ENCODE measurements at places on chromosomes 6 and 20.

GRCh38 chr20:50017576-50018248 lies 34.9 kb downstream of the SNAI1 start:
- no peak for DNase-seq

GRCh38 chr6:125519367-125519766 lies 217.6 kb upstream of the HDDC2 start:
- DNase-seq, result no peak

DNA sequence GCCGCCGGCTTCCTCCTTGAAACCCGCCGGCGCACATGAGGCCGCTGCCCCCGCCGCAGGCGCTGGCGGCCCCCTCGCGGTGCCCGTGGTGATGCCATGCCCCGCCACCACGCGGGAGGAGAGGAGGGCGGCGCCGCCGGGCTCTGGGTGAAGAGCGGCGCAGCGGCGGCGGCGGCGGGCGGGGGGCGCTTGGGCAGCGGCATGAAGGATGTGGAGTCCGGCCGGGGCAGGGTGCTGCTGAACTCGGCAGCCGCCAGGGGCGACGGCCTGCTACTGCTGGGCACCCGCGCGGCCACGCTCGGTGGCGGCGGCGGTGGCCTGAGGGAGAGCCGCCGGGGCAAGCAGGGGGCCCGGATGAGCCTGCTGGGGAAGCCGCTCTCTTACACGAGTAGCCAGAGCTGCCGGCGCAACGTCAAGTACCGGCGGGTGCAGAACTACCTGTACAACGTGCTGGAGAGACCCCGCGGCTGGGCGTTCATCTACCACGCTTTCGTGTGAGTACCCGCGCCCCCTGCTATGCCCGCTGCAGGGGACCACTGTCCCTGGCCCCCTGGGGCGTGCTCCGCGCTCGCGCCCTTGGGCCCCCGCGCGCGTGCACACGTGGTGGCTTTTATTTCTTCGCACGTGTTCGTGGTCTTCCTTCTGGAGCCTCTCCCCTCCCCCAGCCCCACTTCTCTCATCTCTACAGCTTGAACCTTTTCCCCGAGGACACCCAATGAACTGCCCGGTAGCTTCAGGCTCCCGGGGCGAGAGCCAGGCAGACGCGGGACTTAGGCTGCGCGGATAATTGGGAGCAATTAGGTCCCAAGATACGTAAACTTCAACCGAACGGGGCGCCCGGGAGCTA lies 453 bp downstream of the KCNQ5 start:
- no peak for DNase-seq

DNA sequence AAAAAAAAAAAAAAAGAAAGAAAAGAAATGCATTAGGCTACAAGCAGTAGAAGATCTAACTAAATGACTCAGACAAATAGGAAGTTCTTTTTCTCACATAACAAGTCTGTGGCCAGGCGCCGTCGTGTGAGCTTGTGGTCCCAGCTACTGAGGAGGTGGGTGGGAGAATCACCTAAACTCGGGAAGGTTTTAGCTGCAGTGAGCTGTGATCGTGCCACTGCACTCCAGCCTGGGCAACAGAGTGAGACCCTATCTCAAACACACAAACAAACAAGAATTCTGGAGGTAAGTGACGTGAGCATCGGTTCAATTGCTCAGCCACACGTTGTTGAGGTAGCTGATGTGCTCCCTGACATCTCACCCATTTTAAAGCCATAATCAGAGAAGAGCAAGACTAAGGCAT lies 37.9 kb upstream of the SLC23A2 start:
- DNase-seq, result peak; percentile 2

GRCh38 chr6:12679341-12679740 lies 37.2 kb upstream of the PHACTR1 start:
- DNase-seq, result no peak

DNA sequence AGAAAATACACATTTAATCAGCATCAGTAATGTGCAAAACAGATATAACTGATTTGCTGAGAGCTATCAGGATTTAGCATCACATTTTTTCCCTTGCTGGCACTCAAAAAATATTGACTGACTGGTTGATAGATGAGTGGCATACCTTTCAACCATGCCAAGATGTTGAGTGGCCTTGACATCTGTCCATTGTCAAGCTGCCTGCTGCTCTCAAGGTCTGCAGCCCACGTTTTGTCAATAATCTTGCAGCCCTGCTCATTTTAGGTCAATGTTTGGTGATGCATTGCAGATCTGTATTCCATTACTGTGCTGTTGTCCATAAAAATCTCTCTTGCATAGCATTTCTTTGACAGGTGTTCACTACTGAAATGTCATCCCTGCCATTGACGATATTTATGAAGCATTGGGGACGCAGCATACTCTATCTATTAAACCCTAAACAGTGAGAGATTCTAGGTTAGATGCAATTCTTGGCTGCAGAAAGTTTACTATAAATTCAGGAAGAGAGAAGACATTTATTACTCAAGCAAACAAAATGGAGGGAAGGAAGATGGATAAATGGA lies 111.6 kb downstream of the BFSP1 start:
- no peak for DNase-seq

GRCh38 chr6:166600931-166601330 lies 14.5 kb upstream of the RAMACL start:
- no peak for DNase-seq

GRCh38 chr20:6122873-6123648 lies at the start of gene FERMT1:
TSS of gene FERMT1 (minus strand) at chr20:6123030. CDS start at chr20:6119554, 3,476 bp downstream.
- no peak for DNase-seq

DNA sequence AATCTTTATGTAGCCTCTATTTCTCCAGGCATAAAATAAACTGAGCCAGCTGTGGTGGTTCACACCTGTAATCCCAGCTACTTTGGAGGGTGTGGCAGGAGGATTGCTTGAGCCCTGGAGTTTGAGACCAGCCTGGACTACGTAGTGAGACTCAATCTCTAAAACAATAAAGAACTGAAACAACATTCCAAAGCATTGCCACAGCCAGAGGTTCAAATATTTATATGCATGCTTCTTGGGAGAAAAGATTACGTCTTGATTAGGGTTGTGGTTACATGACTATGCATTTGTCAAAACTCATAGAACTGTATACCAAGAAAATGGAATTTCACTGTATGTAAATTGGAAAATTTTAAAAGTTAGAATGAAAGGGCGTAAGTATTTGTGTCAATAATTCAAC lies 27.7 kb upstream of the PAX1 start:
- no peak for DNase-seq

DNA sequence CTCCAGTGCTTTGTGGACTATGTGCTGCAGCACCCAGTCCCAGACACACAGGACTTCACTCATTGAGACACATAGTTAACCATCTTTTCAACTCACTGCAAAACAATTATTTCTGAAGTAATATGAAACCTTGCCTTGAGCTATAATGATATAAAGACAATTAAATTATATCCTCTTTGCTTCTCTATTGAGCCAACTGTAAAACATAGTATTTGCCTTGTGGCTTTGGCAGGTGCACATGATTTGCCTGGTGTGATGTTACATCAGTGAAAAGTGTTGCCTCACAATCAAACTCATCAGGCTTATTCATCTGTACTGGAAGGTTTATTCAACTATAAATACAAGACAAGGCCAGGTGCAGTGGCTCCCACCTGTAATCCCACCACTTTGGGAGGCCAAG lies 80.6 kb downstream of the NCOA7 start:
- no peak for DNase-seq

DNA sequence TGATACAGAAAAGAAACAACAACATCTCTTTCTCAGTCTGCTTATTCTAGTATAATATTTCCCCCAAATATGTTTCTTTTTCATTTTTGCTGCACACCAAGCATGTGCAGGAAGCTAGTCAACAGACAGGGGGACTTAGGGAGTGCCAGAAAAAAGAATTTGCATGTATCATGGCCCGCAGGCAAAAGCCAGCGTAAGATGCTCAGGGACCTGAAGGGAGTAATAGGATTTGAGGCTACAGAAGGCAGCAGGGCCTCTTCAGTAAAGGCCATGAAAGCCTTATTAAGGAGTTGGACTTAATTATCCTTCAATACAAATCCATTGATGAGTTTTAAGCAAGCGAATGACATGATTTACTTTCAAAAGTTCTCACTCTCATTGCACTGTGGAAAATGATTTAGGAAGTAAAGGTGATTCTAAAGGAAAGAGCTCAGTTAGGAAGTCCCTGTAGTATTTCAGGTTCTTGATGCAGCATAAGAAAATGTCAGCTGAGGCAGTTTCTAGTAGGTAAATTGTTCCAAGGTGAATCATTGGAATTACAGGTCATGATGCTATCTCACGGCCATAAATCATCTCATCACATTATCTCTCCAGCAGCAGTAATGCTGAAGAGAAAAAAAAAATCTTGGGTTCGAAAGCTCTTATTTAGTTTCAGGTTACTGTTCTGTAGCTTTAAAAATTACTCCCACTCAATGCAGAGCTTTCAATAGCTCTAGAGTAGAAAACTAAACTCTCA lies 94.8 kb downstream of the PTCHD4 start:
- DNase-seq, result no peak

DNA sequence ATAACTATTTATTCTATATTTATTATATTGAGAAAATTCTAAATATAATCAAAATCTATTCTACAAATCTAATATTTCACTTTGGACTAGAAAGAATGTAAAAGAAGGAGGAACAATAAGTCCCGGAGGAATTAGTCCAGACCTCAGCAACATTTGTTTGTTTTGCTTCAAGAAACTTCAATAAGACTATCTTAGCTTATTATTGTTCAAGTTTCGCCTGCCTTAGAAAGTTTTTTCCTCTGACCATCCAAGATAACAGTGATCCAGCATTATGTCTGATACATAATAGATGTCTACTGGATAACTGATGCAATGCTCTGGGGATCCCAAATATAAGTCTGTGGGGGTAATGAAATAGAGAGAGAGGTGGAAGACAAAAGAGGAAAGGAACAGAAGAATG lies 28.7 kb upstream of the NT5E start:
- DNase-seq, result no peak

- no peak for DNase-seq
These were observed 59.1 kb upstream of the C20orf144 start for GRCh38 chr20:33602826-33603590.

DNA sequence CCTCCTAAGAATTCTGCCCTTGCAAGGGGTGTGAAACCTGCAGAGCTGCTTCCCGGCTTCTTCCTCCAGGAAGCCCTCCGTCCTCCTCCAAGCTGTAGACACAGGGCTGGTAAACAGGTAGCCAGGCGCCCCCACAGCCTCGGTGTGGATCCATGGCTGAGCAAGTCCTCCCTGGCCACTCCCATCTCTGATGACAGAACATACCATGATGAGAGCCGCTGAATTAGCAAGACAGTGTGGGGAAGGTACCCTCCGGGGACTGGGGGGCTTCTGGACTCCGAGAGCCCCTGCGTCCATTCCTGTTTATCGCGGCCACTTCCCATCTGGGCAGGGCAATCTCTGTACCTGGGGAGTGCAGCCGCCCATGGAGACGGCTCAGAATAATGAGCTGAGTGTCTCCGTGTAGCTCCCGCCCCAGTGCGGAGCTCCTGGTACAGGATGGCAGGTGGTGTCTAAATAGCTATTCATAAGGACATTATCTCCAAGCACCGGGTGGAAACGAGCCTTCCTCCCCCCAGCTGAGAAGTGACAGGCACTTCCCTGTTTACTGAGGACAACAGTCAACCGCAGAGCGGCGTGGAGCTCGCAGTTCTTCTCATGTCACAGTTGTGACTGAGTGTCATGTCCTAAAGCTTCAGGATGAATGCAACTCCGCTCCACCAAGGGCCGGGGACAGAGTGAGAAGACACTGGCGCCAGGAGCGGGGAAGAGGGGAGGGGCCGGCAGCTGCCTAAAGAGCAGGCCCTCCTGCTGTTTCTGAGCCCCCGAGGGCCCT lies 22.7 kb upstream of the NTSR1 start:
- no peak for DNase-seq

GRCh38 chr20:46388937-46389336 lies 17.5 kb downstream of the ELMO2 start:
- DNase-seq, result no peak

DNA sequence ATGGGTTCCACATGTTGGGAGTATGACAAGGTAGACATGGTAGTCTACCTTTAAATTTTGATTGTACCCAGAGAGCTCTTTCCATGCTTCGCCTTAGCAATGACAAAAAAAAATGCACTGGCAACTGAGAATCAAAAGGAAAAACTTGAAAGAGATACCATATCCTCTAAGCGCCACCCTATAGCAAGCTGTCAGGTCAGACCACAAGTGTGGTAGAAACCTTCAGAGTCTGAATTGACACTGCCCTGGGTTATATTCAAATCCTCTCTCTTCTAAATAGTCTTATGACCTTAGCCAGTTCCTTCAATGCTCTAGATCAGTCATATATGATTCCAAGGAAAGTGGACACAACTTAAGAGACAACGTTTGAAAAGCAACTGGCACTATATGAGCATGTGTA lies 45.6 kb upstream of the SMLR1 start:
- DNase-seq, result no peak

DNA sequence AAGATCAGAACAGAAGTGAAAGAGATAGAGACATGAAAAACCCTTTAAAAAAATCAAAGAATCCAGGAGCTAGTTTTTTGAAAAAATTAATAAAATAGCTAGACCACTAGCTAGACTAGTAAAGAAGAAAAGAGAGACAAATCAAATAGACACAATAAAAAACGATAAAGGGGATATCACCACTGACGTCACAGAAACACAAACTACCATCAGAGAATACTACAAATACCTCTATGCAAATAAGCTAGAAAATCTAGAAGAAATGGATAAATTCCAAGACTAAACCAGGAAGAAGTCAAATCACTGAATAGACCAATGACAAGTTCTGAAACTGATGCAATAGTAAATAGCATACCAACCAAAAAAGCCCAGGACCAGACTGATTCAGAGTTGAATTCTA lies 29.6 kb upstream of the SENP6 start:
- DNase-seq, result no peak

GRCh38 chr6:134537146-134537555 lies 219.2 kb upstream of the SGK1 start:
- DNase-seq, result no peak

GRCh38 chr20:2162823-2163166 lies 61.2 kb downstream of the STK35 start:
- DNase-seq, result no peak

- no peak for DNase-seq
These were observed 13.0 kb upstream of the ABHD16B start for GRCh38 chr20:63848003-63848911.

- no peak for DNase-seq
These were observed 93.1 kb upstream of the SOX4 start for GRCh38 chr6:21500314-21501020.

DNA sequence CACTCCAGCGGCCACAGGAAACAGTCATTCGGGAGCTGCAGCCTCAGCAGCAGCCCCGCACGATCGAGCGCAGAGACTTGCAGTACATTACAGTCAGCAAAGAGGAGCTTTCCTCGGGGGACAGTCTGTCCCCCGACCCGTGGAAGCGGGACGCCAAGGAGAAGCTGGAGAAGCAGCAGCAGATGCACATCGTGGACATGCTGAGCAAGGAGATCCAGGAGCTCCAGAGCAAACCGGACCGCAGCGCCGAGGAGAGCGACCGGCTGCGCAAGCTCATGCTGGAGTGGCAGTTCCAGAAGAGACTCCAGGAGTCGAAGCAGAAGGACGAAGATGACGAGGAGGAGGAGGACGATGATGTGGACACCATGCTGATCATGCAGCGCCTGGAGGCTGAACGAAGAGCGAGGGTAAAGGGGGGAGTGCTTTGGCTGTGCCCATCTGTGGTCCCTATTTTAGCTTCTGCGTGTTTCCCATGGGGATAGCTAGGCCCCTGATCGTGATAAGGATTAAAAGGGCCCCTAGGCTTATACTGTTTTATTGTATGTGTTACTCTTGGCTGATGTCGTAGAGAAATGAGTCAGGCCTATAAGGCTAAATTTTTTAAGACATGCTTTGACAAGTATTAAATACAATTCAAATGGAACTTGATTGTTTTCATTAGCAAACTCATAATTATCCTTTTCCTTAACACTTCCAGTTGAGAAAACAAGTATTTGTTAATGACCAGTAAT lies 45.5 kb upstream of the KIF25 start:
- no peak for DNase-seq

- DNase-seq, result no peak
These were observed 27.7 kb downstream of the ALDH5A1 start for GRCh38 chr6:24522228-24523176.

All from stimulated activated CD8-positive, alpha-beta memory T cell treated with anti-CD3 and anti-CD28 coated beads, Interleukin-15, amount 100 ng/mL, for 1 hour (primary cell).